ENCODE measurements at places on chromosomes 1 and 21.
A peak's percentile ranks its signal among the peaks of the same experiment; 100 is the strongest.

DNA sequence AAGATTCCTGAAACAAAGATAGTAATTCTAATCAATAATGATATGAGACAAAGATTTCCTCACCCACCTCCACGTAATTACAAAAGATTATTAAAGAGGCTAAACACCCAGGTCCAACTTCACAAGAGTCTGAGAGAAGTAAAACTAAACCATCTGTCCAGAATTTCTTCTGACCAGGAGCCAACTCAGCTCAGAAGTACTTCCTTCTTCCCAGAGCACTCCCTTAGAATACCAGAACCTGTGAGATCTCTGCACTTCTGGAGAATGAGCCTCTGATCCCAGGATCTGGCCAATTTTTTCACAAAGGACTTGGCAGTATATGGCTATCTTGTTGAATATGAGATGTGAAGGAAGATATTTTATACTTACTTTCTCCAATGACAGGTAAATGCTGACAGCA is 120.6 kb upstream of the PALMD start:
- DNase-seq, result no peak

GRCh38 chr1:93844262-93845045 is 34.6 kb downstream of the DNTTIP2 start:
- peak; percentile 50 for DNase-seq

DNA sequence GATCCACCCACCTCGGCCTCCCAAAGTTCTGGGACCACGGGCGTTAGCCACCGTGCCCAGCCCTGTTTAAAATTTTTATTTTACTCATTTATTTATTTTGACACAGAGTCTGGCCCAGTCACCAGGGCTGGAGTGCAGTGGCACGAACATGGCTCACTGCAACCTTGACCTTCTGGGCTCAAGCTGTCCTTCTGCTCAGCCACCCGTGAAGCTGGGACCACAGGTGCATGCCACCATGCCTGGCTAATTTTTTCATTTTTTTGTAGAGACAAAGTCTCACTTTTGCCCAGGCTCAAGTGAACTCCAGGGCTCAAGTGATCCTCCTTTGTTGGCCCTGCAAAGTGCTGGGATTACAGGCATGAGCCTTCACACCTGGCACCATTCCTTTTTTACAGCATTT is 27.5 kb upstream of the DNAJC6 start:
- no peak for DNase-seq

- DNase-seq, result no peak
Measured at GRCh38 chr1:175089136-175089718, 21.6 kb downstream of the TNN start.

DNA sequence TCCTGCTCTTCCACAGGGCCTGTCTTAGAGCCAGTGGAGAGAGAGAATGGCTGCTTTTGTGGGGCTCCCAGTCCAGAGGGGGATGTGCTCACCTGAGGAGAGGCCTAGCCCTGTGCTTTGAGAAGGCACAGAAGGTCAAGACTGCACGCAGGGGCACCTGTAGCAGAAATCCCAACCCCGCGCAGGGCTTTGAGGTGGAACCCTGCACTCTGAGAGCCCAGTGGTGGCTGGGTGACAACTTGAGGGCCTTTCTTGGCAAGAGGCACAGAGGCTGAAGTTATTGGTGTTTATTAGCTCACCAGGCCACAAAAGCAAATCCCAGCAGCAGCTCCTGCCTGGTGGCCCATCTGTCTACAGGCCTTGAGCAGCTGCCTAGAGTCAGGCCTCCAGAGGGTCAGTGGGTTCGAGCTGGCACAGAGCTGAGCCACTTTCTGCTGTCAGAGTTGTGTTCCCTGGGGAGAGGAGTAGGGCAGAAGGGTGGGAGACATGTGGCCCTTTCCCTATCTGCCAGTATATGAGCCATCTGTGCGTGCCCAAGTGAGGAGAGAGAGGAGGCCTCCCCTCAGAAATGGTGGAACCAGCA is 31.4 kb downstream of the SZRD1 start:
- no peak for DNase-seq

- no peak for DNase-seq
Measured at GRCh38 chr1:62281922-62282555, 37.2 kb downstream of the KANK4 start.
